H9 (cell line): ENCODE measurements at places on chromosomes 5 and 9.
A peak's percentile ranks its signal among the peaks of the same experiment; 100 is the strongest.

- DNase-seq, result no peak
These were observed 288.0 kb upstream of the IRX4 start for GRCh38 chr5:2170761-2171160.

DNA sequence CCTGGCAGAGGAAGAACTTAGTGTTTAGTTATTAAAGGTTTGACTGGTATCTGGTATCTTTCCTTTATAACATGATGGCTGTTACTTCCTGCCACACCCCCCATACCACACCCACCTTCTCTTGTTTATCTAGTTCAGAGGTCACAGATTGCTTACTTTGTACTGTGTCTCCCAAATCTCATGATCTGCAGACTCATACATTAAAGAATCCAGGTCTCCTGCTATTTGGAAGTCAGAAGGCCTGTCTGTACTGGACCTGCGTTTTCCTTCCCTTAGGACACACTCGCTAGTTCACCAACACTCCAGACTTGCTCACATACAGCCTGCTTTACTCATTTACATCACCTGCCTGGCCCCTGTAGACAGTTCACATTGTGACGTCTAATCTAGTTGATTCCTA lies 39.3 kb downstream of the NUDT12 start:
- no peak for DNase-seq

DNA sequence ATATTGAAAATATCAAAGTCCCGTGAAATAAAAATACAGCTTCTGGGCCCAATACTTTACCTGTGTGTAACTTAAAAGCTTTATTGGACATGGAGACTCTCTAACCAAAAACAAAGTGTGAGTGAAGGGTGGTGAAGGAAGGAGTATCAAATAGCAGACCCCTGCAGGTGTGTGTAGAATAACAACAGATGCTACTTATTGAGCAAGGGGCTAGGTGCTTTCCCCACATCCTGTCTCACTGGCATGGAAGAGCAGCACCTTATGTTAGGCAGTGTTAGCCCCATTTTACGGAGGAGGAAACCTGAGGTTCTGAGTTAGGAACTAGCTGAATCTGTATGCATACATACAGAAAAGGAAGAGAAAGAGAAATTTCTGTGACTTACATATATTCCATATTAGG lies 21.8 kb downstream of the SLIT3 start:
- DNase-seq, result peak; percentile 38

- DNase-seq, result peak; percentile 52
These were observed 280.2 kb downstream of the CDK5RAP2 start for GRCh38 chr9:120299785-120300184.

DNA sequence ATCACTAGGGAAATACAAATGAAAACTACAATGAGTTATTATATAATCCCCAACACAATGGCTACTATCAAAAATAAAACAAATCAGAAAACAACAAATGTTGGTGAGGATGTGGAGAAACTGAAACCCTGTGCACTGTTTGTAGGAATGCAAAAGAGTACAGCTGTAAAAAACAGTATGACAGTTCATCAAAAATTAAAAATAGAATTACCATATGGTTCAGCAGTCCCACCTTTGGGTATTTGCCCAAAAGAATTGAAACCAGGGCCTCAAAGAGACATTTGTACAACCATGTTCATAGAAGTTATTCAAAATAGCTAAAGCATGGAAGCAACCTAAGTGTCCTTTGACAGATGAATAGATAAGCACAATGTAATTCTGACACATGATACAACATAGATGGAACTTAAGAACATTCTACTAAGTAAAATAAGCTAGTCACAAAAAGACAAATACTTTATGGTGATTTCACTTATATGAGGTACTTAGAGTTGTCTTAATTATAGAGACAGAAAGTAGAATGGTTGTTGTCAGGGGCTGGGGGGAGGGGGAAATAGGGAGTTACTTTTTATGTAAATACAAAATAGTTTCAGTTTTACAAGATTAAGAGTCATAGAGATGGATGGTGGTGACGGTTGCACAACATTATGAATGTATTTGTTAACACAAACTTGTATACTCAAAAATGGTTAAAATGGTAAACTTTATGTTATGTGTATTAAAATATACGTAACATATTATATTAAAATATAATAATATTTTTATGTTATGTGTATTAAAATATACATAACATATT lies 102.8 kb downstream of the KCTD16 start:
- no peak for DNase-seq

GRCh38 chr9:27539479-27540441 lies 10.1 kb upstream of the MOB3B start:
- no peak for DNase-seq

DNA sequence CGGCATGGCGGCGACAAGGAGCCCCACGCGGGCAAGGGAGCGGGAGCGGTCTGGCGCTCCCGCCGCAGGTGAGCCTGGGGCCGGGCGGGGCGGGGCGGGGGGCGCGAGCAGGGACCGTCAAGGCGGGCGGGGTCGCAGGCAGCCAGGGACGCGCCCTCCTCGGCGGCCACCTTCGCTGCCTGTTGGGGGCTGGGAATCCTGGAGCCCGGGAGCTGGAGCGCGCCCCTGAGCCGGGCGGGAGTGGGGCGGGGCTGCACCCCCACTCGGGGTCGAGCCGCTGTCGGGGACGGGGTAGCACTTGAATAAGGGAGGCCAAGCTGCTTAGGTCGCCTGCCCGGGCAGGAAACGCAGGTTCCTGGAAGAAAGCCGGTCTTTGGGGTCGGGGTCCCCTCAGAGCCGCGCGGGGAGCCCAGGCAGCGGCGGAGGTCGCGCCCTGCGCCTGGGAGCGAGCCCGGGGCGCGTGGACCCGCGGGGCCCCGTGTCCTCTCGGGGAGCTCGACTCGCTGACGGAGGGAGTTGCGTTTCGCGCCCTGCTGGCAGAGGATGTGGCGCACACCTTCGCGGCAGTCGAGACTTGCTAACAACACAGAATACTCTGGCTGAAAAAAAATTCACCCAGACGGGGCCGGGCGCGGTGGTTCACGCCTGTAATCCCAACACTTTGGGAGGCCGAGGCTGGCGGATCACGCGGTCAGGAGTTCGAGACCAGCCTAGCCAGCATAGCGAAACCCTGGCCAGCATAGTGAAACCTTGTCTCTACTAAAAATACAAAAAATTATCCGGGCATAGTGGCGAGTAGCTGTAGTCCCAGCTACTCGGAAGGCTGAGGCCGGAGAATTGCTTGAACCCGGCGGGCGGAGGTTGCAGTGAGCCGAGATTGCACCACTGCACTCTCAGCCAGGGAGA lies 552 bp downstream of the OTULINL start:
- DNase-seq, result peak; percentile 72

DNA sequence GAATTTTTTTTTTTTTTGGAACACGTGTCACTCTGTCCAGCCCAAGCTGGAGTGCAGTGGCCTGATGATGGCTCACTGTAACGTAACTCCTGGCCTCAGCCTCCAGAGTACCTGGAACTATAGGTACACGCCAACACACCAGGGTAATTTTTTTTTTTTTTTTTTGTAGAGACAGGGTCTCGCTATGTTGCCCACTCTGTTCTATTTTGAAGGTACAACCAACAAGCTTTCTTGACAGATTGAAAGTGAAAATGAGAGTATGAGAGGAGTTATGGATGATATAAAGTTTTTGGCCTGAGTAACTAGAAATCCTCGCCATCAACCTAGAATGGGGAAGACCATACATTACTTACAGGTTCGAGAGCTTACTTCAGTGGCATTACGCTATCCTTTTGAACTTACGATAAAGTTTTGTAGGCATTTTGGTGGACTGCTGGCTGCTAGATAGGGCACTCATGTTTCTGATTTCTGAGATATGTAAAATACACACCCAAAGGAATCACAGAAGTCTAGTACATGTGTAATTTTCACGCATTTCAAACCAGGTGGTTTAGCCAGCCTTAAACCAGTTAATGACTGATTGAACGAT lies 806 bp upstream of the CDC42SE2 start:
- no peak for DNase-seq

DNA sequence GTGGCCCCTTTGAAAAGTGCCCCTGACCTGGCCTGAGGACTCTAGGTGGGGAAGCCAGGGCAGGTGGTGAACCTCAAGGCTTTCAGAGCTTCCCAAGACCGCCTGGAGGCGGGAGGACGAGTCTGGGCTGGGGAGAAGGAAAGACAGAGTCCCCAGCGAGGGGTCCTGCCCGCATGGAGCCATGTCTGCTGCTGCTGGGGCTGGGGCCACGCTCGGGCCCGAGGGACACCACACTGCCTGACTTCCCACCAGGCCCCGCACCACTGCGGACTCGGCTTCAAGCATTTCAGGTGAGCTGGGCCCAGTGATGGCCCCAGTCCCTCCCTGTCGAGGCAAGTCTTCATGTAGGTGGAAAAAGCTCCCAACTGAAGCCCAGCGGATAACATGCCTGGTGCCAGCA lies 62.1 kb upstream of the SARDH start:
- no peak for DNase-seq

DNA sequence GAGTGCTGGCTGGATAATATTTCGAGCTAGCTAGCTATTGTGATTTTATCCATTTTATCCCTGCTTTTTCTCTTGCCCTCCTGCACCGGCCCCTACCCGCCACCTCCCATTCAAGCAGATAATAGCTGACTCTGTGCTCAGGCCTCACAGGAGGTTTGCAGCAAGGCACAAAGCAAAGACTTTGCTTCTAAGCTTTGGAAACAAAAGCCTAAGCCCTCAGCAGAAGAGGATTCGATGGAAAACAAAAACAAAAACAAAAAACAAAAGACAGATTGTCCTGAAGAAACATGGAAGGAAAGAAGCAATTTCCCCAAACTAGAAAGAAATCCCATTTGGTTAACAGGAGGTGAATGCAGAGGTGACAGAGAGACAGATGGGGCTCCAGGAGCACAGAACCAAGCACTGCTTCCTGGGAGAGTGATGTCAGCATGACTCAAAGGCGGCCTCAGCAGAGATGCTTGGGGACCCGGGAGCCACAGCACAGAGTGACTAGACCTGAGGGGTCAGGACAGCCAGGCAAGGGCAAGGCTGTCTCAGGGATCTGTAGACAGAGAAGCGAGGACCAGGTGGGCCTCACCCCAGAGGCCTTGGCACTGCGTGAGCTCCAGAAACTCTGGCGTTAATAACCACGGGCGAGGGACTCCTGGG lies 28.4 kb downstream of the MTX3 start:
- DNase-seq, result no peak

GRCh38 chr9:136947955-136948510 lies 3.0 kb downstream of the C8G start:
- peak; percentile 77 for DNase-seq

DNA sequence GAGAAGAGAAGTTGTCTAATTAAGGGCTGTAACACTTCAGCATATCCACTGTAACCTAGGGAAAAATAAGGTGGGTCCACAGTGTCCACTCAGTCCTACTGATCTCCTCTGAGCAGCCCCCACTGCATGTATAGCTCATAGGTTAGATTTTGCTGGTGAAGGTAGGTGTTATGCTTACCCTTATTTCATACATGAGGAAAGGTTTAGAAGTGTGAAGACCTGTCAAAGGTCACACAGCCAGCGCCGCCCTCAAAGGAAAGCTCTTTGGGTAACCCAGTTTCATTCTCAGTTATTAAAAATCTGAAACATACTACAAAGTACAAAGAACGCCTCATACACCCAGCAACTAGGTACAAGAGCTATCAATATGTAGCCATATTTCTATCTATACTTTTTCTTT lies 87.2 kb downstream of the TLE4 start:
- DNase-seq, result no peak

- no peak for DNase-seq
These were observed 34.1 kb upstream of the ARRDC3 start for GRCh38 chr5:91417219-91417618.
